ENCODE measurements at places on chromosomes 11 and 22.

DNA sequence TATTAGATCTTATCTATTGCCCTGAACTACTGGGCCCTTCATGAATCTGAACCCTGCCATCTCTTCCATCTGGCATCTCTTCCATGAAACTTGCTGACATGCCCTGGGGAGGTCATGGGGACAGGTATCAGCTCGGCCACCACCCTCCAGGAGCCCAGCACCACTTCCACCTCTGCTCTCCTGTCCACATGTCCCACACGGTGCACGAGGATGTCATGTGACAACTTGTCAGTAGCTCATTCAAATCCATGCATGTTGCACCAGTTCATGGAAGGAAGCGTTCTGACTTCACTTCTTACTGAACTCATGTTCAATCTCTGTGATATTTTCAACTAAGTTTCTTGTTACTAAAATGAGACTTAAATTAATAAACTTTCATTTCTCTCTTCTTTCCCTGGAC lies 16.6 kb downstream of the YPEL1 start:
- DNase-seq: no peak

DNA sequence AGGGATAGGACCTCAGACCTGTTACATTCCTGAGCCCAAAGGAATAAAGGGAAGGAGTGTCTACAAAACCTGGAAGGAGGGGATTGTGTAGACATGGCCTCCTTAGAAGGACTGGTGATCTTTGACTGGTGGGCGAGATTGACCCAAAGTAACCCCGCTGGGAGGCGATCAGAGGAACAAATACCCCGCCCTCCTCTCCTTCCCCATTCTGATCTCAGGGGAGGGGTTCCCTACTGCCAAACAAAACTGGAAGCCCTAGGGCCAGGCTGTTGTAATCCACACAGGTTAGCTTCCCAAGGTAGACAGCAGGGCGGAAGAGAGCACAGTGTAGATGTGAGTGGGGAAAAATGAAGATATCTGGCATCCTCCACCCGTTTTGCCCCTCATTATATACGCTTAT lies 24.7 kb downstream of the NCF4 start:
- no peak for DNase-seq

GRCh38 chr11:106959800-106960199 lies 58.5 kb downstream of the GUCY1A2 start:
- no peak for DNase-seq

GRCh38 chr22:19951346-19951745 lies 9.7 kb upstream of the TXNRD2 start:
- no peak for DNase-seq

GRCh38 chr11:81870066-81870412 lies 863.6 kb downstream of the FAM181B start:
- no peak for DNase-seq

- DNase-seq: no peak
These were observed 34.7 kb downstream of the MMP20 start for GRCh38 chr11:102590276-102591049.

GRCh38 chr11:106728859-106729258 lies 289.4 kb downstream of the GUCY1A2 start:
- DNase-seq: no peak

DNA sequence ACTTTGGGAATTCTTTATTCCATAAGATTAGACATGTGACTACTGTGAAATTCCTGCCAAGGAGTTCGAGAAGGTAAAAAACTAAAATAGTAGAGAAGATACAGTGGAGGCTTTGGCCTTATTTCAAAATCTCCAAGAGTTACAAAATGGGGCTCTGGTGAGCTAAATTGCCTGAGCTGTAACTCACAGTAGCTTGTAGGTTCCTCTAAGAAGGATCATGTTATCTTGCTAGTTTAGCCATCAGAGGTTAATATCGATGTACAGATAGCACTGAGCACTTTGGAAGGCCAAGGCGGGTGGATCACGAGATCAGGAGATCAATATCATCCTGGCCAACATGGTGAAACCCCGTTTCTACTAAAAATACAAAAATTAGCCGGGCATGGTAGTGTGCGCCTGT lies 81.1 kb downstream of the USP35 start:
- no peak for DNase-seq

- DNase-seq: no peak
These were observed 81.4 kb downstream of the TSPAN18 start for GRCh38 chr11:44808053-44808753.

GRCh38 chr11:129694538-129694937 lies 121.1 kb upstream of the TMEM45B start:
- no peak for DNase-seq

GRCh38 chr11:123494195-123495050 lies 64.4 kb downstream of the GRAMD1B start:
- DNase-seq: no peak

- no peak for DNase-seq
These were observed 35.3 kb upstream of the LRRC32 start for GRCh38 chr11:76705826-76706225.

DNA sequence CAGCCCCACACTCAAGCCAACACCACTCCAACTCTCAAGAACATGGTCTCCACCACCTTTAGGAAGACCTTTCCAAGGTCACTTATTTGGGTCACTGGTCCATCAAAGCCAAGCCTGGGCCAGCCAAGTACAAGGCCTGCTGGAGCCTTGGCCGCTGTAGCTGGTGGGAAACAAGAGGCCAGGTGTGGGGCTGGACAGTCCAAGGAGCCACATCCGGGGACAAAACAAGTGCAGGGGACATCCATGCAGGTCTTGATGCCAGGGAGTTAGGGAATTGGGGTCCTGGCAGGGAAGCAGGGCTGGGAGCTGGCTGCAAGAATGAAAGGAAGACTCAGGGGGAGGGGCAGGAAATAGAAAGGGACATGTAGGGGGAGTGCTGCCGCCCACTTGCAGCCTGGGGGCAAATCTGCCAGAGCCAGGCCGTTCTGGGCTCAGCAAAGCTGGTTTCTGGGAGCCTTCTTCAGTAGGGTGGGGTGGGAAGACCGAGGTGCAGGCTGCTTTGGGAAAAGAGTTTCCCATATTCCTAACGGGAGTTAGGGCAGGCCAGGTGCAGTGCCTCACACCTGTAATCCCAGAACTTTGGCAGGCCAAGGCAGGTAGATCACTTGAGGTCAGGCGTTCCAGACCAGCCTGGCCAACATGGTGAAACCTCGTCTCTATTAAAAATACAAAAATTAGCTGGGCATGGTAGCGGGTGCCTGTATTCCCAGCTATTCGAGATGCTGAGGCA lies 69.5 kb upstream of the ATXN10 start:
- DNase-seq: no peak

- no peak for DNase-seq
These were observed 96.5 kb downstream of the RRM1 start for GRCh38 chr11:4191031-4191571.

DNA sequence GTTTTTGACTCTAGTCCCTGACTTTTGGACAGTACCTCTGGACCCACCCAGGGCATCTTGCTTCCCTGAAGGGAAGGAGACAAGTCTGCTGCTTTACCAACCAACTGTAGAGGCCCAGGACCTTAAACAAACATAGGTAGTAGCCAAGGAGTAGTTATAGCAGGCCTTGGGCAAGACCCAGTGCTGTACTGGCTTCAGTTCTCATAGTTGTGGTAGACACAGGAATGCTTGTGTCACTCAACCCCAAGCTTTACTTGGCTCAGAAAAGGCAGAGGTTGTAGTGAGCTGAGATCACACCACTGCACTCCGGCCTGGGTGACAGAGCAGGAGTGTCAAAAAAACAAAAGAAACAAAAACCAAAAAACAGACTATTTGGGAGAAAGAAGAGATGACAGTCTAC lies 21.3 kb upstream of the OR52M1 start:
- DNase-seq: no peak

DNA sequence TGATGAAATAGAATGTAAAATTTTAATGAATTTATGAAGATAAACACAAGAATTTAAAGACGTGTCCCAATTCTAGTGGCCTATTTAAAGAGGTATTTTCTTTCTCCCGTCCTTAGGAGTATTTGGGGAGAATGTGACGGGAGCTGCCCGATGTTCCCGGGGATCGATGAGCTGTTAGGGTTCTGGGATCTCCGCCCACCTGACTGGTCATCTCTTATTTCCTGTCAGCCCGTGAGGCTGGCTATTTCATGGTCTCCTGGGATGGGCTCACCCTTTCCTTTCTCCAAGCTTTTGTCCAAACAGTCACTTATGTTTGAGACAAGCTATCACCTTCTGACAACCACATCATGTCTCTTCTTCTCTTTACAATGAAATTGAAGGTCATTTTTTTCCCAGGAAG lies 16.9 kb upstream of the CLMP start:
- no peak for DNase-seq

DNA sequence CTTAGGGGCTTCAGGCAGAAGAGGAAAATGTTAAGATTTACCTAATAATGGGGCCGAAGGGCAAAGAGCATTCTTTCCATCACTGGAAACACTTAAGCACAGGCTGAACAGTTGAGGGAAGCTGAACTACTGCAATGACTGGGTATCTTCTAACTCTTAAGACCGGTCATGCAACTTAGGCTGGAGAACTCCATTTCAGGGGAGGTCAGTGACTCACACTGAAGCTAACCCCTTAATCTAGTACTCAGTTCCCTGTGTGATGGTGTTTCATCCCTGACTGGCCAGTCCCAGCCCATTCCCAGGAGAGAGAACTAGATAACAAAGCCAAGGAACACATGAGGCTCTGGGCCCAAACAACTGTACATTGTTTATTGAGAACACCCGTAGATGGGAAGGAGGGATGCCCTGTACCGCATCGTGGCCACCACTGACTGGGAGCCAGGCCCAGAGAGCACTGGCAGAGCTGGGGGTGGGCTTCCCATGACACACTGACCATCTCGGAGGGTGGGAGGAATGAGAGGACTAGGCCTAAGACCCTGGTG lies 10.5 kb downstream of the RPL27A start:
- DNase-seq: no peak

- no peak for DNase-seq
These were observed 24.1 kb upstream of the MYRF start for GRCh38 chr11:61728066-61728939.

- no peak for DNase-seq
These were observed 64.3 kb downstream of the TMEM135 start for GRCh38 chr11:87101956-87102580.

DNA sequence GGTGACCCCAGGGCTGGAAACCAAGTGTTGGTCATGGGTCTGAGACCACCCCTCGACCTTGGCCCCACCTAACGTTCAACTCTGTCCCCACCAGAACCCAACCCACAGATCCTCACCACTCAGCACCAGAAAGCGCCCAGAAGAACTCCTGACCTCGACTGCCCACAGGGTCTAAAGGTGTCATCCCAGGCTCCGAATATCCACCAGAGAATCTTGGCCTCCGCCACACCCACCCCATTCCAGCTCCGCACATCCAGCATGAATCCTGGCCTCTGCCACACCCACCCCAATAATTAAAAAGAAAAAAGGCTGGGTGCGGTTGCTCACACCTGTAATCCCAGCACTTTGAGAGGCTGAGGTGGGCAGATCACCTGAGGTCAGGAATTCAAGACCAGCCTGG lies 1.3 kb downstream of the CERK start:
- no peak for DNase-seq

DNA sequence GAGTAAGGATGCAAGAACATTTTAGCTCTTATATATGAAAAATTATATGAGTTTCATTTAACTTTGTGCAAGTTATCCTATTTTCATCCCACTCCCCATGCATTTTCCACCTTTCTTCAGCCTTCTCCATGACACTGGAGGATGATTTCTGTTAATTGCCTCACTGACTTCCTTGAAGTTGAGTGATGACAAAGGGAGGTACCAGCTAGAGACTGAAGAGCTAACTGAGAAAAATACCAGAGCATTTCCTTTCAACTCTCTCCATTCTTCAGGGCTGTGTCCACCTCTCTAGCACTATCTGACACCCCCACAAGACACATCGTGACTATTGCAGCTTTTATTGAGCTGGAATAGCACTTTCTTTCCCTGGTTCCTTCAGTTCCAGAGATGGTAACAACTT lies 711.6 kb upstream of the LRRC4C start:
- no peak for DNase-seq

DNA sequence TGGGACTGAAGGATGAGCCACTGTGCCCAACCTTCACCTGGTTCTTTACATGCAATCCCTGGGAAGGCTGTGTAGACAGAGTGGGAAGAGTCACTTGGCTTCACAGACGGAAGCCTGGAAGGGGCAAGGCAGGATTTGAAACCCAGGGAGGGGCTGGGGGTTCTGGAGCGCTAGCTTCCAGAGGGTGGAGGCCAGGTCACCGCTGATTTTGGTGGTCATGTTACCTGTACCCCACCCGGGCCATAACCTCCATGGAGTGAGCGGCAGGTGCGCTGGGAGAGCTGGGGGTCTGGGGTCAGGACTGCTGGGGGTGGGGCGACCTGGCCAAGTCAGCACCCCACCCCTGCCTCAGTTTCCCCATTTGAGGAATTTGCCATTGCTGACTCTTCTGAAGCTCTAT lies 38.3 kb downstream of the PDGFB start:
- DNase-seq: no peak

DNA sequence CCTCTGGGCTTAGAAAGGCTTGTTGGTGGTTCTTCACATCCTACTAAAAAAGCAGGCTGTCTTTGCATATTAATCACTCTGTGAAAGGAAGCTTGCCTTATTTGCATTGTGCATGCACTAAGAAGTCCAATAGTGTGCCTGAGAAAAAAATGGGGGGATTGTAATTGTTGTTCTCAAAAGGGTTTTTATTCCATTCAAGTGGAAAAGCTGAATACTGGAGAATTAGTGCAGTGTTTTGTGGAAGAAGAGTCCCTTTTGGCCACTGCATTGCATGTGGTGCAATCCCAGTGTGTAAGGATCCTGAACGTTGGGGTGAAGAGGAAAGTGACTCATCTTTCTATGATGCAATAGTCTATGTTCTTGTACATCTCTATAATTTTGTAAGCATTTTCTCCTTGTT lies 16.5 kb downstream of the NCAM1 start:
- DNase-seq: no peak

DNA sequence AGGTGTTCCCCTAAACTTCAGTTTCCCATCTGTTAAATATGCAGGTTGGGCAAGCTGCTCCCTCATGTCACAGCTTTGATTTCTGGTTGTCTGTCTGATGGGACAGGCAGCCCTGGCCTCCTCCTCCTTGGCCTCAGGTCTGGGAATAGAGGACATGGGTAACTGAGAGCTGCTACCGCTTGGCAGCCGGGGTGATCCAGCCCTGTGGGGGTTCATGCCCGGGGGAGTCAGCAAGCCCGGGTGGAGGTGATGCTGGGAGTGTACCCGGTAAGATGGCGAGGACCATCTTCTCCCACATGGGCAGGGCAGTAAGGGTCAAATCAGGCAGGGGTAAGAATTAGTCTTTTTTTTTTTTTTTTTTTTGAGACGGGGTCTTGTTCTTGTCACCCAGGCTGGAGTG lies 845.0 kb downstream of the TBC1D22A start:
- no peak for DNase-seq

DNA sequence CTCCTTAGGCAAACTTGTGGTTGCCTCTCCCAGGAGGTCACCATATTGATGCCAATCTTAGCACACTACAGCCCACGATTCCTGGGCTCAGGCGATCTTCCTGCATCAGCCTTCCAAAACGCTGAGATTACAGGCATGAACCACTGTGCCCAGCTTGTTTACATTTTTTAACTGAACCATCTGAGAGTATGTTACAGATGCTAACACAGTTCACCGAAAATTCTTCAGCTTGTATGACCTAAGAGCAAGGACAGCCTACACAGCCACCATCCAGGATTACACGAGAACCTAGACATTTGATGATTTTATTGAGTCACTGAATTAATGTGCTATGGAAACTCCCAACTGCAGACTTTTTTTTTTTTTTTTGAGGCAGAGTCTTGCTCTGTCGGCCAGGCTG lies 5.8 kb upstream of the LGALS1 start:
- no peak for DNase-seq

- DNase-seq: no peak
These were observed 15.7 kb upstream of the ARFGAP3 start for GRCh38 chr22:42872821-42873220.

GRCh38 chr11:96098511-96099241 lies 174.8 kb upstream of the MTMR2 start:
- DNase-seq: no peak
